Psoas muscle (tissue), 8 donors: ENCODE measurements at places on chromosomes 7 and 10.

DNA sequence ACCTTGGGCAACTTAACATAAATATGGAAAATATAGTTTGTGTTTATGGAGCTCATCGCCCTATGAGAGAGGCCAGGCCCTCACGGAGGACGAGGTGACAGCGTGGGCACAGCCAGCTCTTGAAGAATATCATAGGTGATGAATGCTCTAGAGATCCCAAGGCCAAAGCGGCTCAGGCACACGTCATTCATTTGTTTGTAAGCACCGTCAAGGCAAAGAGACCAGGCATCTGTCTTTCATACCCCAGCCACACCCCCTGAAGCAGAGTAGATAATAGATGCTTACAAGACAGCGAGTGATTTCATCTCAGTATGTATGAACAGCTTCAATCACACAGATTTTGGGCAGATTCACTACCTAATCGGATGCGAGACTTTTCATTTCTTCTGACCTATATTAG, 242.1 kb upstream of the C7orf33 start:
- no peak for DNase-seq

DNA sequence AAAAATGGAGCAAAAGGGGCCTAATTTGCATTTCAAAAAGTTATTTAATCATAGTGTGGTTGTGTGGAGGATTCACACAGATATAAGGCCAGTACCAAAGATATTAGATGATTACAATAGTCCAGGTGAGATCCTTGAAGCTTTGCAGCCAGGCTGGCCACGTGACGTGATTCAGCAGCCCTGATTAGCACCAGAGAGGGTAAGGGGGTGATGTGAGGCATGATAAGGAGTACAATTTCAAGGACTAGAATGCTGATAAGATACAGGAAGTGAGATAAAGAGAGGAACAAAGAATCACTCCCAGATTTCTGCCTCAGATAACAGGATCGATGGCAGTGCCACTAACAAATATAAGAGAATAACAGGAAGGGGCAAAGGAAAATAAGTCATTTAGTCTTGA, 108.4 kb upstream of the PALS2 start:
- DNase-seq, result no peak

DNA sequence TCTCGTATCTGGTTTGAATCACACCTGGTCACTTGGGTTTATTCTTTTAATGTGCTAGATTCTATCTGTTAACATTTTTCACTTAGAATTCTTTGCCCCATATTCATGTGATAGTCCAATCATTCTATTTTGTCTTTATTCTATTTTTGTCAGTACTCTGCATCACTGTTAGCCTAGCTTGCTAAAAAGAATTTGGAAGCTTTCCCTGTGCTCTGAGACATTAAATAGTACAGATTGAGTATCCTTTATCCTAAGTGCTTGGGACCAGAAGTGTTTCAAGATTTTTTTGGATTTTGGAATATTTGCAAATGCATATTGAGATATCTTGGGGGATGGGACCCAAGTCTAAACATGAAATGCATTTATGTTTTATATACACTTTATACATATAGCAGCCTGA, 51.0 kb downstream of the RALA start:
- no peak for DNase-seq

GRCh38 chr7:85596827-85597226, 410.0 kb upstream of the SEMA3D start:
- no peak for DNase-seq

GRCh38 chr10:86868353-86868752, 89.1 kb downstream of the MMRN2 start:
- DNase-seq, result no peak

GRCh38 chr10:4947635-4948596, 15.3 kb upstream of the AKR1C1 start:
- DNase-seq, result no peak

DNA sequence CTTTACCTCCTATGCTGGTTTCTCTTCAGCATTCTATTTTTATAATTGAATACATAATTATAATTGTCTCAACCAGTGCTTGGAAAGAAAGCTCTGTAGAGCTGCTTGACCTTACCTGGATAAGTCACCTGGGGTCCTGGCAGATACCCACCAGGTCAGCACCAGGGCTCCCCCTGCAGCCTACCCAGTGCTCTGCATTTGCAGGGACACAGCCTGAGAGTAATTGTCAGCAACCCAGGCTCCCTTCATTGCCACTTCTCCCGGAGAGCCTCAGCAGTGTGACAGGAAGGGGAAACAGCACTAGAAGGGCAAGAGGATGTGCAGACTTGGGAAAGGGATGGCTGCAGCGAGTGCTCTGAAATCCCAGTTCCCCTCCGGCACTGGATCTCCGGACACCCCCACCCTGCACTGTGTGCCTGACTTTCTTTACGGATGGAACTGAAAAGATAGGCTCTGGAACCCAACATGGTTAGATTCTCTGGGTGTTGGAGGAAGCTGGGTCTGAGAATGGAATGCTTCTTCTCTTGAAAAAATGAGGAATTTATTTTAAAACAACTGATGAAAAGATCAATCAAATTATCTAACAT, 11.4 kb upstream of the PAX4 start:
- DNase-seq, result no peak

GRCh38 chr7:139127648-139128047, 18.1 kb upstream of the ZC3HAV1 start:
- no peak for DNase-seq

DNA sequence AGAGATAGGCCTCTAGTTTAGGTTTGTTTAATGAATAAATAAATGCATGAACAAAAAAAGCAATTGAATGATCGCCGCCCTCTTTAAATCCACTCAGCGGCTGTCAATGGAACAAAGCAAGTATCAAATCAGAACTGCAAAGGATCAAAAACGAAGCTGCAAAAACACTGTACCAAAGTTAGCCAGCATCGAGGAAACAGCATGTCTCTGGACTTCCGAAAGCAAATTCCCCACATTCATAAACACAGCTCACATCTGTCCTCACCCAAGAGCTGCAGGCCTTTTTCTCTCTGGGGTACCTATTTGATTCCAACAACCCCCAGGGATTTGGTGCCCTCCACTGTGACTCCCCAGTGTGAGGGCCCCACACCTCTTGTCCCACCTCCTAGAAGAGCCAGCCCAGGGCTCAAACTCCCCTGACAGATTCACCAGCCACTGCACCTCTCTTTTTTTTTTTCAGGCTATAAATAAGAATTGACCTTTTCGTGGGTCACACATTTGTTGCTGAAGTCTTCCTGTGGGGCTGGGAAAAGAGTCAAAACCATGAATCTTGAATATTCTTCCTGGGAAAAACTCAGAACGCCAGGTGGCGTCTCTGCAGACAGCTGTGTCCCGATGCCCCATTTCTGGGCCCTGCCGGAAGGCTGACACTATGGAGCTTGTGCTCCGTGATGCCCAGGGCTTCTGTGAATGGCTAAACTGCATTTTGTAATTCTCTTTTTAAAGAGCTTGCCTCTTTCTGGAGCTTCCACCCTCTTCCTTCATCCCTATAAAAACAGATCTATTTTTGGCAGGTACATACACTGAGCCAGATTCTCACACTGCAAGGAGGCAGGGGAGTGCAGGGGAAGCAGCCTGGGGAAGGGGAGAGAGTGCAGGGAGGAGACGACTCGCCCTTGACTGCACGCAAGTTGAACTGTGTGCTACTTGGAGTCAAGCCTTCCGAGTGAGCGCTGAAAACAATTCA, 51.7 kb downstream of the HSPA12A start:
- DNase-seq, result no peak

GRCh38 chr7:33369888-33370287, 240.5 kb downstream of the BBS9 start:
- DNase-seq, result no peak

GRCh38 chr7:90244909-90245851, at the start of gene CFAP69:
TSS of gene CFAP69 (plus strand) at chr7:90245174. CDS start at chr7:90245425, 251 bp downstream.
- DNase-seq, result peak; percentile 92

- DNase-seq, result no peak
Observed at GRCh38 chr10:106960812-106961211, 203.7 kb downstream of the SORCS1 start.

DNA sequence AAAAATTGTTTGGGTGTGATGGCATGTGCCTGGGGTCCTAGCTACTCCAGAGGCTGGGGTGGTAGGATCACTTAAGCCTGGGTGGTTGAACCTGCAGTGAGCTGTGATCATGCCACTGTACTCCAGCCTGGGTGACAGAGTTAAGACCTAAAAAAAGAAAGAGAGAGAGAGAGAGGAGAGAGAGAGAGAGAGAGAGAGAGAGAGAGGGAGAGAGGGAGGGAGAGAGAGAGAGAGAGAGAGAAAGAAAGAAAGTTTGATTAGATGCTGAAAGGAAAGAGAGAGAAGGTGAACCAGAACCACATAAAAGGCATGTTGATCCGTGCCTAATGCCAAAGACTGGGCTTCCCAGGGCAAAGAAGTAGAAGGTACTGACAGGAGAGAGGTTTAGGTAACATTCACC, 11.1 kb downstream of the ABCB1 start:
- DNase-seq, result no peak

- DNase-seq, result no peak
Observed at GRCh38 chr7:27245798-27246691, 3.4 kb downstream of the EVX1 start.

DNA sequence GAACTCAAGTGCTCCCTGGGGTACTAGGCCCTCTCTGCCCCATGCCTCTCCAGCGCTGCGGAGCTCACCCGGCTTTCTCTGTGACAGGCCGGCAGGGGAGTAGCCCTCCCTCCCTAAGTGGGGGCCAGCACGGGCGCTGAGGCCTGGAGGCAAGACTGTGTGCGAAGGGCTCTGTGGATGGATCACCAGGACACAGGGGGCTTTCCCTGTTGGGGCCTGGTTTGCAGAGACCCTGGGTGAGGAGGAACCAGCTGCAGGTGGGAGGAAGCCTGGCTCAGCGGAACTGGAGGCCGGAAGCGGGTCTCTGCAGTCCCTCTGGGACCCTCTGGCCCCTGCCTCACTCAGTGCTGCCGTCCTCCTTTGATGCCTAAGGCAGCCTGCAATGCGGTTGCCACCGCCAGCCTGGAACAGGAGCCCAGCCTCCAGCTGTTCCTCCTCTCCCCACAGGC, 106.0 kb downstream of the CYTH3 start:
- no peak for DNase-seq

GRCh38 chr7:52502281-52502680, 533.2 kb upstream of the POM121L12 start:
- no peak for DNase-seq
